ENCODE measurements at places on chromosomes 7 and 10.

DNA sequence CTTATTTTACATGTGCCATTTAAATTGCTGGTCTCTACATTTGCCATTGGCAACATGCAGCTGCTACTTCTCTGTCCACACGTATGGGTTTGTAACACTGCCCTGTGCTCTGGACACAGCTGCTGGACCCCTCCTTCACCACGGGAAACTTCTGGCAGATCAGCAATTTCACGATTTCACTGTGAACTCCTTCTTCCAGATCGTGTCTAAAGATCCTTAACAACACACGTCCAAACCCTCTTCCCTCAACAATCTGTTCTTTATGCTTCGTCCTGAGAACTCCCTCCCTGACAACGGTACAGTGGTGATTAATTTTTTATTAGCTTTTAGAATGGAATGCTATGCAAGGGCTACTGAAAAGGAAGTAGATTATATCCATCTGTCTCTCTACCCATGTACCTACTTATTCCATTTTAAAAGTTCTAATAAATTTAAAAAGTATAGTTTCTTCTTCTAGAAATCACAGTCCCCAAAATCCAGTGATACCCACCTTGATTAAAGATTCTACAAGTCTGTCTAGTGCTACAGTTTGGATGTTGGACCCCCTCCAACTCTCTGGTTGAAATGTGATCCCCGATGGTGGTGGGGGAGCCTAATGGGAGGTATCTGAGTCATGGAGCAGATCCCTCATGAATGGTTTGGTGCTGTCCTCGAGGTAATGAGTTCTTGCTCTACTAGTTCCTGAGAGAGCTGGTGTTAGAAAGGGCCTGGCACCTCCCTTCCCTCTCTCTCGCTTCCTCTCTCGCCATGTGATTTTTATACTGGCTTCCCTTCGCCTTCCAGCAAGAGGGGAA, 81.0 kb downstream of the KIAA1549 start:
- no peak for DNase-seq

DNA sequence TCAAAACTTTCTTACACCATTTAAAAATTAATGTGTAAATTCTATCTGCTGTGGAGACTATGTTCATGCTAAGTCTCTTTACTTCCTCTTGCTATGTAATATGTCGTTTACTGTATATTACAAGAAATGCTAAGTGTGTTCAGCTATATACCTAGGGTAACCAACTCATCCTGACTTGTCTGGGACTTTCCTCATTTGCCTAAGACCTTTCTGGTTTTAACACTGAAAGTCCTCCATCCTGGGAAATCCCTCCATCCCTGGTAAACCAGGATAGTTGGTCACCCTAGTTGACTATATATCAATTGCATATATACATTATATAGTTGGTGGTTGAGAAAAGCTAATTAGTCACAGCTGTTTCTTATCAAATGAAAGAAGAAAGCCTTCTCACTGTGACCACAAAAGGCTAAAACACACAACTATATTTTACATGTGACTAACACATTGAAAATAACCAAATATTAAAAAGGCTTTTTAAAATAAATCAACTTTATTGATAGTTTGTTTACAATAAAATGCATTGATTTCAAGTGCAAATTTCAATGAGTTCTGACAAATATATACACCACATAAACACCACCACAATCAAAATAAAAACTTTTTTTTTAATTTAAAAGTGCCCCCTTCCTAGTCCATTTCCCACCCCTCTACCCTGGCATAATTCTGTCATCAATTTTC, 167.7 kb upstream of the INHBA start:
- no peak for DNase-seq

GRCh38 chr10:101021692-101022251, 9.2 kb downstream of the PDZD7 start:
- no peak for DNase-seq

GRCh38 chr7:135602304-135602703, 44.6 kb downstream of the NUP205 start:
- no peak for DNase-seq
